ENCODE measurements at places on chromosomes 12 and 14.

- DNase-seq: no peak
These were observed 25.3 kb downstream of the MYBPC1 start for GRCh38 chr12:101619858-101620761.

DNA sequence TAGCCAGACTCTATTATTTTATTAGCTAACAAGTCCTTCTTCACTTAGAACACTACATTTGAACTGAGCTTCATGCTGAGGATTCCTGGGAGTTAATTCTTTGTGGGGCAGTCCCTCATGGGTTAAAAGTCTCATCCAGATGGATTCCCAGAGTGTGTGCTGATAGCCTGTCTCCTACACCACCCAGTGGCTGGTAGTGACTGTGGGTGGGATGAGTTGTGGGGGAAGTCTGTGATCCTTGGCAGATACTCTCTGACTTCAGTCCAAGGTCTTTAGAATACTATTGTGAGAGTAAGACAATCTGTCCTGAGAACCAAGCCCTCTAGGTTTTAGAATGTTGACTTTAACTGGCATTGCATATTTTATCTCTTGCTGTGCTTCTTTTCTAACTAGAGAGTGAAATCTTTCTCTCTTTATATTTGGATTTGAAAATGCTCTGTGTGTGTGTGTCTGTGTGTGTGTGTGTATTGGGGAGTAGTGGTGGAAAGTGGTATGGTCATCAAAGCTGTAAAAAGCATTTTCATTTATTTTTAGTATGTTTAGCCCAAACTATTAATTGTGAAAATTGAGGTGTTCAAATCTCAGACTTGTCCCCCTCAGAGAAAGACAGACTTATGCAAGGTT, 37.3 kb downstream of the AKAP6 start:
- DNase-seq: no peak

DNA sequence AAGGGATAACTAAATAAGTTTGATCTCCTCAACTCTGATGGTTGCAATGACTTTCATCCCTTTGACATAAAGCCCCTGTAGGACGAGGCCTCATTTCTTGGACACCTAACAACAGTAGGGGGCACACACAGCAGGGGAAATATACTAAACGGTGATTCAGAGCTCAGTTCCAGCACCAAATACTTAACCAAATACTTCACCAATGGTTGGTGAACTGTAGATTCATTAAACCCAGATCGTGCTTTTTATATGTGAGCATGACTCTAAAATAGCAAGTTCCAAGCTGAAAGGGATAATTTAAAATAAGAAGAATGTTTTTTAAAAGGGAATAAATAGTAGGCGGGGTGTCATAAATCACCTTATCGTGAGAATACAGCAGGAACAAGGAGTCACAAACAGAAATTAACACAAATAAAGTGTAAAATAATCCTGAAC, 53.2 kb downstream of the ATG2B start:
- no peak for DNase-seq

GRCh38 chr12:93127107-93127560, 198.0 kb upstream of the EEA1 start:
- no peak for DNase-seq

GRCh38 chr14:92553438-92553837, 39.9 kb downstream of the RIN3 start:
- DNase-seq: no peak

Data from NCI-H524 treated with DMSO at 0.1 percent for 48 hours (cell line).